Neural progenitor cell (in vitro differentiated cells): ENCODE measurements at places on chromosomes 13 and 19.
A peak's percentile ranks its signal among the peaks of the same experiment; 100 is the strongest.

GRCh38 chr13:112648966-112649690 lies 40.7 kb upstream of the ATP11A start:
- no peaks in the 10 kb centered on the region for H3K36me3 ChIP-seq
- no peaks in the 10 kb centered on the region for H3K27me3 ChIP-seq
- peaks cover 6% of the 10 kb centered on the region for H3K4me1 ChIP-seq

GRCh38 chr19:46404055-46404752 lies 9.2 kb downstream of the CCDC8 start:
- no peaks in the 10 kb centered on the region for H3K36me3 ChIP-seq
- H3K4me1 ChIP-seq, result peaks cover 20% of the 10 kb centered on the region
- peak; percentile 40 for DNase-seq

- no peak overlapping the region for H3K4me3 ChIP-seq
- H3K27me3 ChIP-seq, result no peaks in the 10 kb centered on the region
- H3K4me1 ChIP-seq, result no peaks in the 10 kb centered on the region
- peaks cover 4% of the 10 kb centered on the region for H3K36me3 ChIP-seq
Observed at GRCh38 chr13:20658451-20659040, 45.0 kb upstream of the IL17D start.

DNA sequence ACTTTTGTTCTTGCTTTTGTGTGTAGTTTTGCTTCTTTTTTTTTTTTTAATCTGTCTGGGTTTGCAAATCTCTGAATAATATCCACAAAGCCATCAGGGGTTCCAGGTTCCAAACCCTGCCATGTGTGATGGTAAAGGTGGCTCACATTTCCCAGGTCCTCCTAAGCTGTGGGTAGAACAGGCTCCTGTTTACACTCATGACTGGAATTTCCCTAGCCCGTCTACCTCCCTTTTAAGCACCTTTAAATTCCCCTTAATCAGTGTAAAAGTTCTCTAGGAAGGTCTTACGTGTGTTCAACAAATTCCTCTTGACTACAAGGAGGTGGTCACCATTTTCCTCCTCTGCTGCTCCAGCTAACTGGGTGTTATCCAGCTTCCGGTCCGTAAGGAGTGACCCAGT lies 62.8 kb downstream of the EFNB2 start:
- no peaks in the 10 kb centered on the region for H3K36me3 ChIP-seq
- H3K4me1 ChIP-seq, result peaks cover 23% of the 10 kb centered on the region
- no peak overlapping the region for H3K27ac ChIP-seq

DNA sequence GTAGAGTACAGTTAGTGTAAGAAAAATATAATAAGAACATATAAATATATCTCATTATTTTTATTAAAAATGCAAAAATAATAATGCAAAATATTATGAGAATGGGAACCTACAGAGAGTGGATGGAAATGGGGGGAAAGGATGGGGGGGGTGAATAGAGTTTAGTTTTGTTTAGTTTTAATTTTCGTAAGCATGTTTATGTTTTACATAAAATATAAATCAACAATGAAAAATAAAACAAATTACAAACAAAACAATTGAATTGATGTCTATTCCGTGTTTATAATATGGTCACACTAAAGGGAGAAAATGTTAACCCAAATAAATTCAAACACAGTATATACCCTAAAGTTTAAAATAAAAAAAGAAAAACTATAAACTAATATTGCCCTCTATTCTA lies 1717.4 kb upstream of the SPRY2 start:
- no peaks in the 10 kb centered on the region for H3K4me1 ChIP-seq
- no peaks in the 10 kb centered on the region for H3K36me3 ChIP-seq
- no peak overlapping the region for H3K4me3 ChIP-seq
- DNase-seq, result no peak
- H3K27ac ChIP-seq, result no peak overlapping the region

DNA sequence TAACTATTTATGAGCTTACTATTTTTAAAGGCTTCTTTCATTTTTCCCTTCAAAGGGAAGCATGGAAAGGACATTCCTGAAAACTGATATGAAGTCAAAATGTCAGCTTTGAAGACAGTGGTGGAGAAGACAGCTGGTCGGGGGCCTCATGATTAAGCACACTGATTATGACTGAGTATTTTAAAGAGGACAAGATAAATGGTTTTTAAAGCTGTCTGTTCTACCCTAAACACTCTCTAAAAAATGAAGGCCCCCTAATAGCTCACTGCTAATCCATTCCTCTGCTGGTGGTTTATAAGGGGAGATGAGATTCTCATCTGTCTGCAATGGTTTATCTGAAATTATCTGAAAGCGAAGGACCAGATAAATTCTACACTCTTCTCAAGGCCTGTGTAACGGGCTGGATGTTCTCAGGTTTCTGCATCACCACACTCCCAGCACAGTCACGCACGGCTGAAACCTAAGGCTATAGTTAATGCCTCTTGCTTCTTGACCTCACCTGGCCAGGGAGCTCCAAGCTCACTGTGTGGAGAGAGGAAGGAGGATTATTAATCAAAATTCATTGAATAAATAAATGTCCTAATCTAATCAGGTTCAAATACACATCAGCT lies 86.9 kb upstream of the DOCK9 start:
- H3K4me1 ChIP-seq, result no peaks in the 10 kb centered on the region
- H3K36me3 ChIP-seq, result no peaks in the 10 kb centered on the region
- no peaks in the 10 kb centered on the region for H3K27me3 ChIP-seq
- DNase-seq, result no peak
- no peak overlapping the region for H3K27ac ChIP-seq
- no peak overlapping the region for H3K4me3 ChIP-seq
